ENCODE measurements at places on chromosomes 7 and 10.

- DNase-seq, result no peak
Observed at GRCh38 chr7:151539088-151539671, 19.5 kb upstream of the RHEB start.

DNA sequence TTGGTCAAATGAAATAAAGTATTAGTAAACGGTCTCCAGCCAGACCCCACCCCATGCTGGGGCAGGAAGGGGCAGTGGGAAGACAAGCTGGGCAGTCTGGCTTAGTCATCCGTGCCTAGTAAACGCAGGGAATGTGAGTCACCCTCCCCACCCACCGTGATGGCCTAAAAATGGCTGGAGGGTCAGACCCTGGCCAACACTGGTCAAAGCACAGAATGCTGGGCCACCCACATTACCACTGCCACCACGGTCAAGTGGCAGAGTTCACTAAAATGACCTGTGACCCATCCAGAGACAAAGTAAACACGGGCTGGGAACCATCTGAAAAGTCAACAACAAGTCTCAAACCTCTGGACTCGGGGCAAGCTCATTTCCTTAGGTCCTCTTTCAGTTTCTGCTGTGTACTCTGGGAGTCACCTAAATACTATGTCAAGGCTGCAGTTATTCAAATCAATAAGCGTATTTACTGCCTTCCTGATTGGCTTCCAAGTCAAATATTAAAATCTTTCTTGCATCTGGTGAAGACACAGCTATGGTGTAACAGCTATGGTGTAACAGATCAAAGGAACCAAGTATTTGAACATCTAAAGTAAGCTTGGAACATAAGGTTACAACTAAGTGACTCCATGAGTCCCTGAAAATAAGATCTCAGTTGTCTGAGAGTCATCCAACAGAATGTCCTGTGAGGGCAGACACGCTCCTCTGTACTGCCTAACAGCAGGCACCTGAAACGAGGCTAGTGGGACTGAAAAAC lies 3.0 kb downstream of the ZFAND2A start:
- DNase-seq, result no peak

- DNase-seq, result no peak
Observed at GRCh38 chr10:22368981-22369380, 23.7 kb downstream of the SPAG6 start.

GRCh38 chr10:58177362-58177947 lies 90.2 kb downstream of the IPMK start:
- DNase-seq, result no peak

- DNase-seq, result no peak
Observed at GRCh38 chr10:76336213-76336963, 905.0 kb downstream of the LRMDA start.

DNA sequence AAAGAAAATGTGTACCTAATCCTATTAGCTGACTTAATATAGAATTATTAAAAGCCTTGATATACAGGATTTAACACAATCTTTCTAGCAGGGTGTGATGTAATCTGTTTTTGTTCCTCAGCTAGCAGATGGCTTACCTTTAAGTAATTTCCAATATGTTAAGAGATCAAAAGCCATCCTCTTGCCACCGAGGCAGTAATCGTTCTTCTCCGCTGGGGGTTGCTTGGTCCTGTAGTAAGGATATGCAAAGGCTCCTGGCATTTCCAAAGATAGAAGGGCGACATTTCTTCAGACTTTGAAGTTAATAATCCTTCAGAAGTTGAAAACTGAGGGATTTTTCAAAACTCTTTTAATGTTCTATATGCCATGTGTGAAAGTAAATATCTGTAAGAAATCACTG lies 156.4 kb downstream of the FZD1 start:
- no peak for DNase-seq

DNA sequence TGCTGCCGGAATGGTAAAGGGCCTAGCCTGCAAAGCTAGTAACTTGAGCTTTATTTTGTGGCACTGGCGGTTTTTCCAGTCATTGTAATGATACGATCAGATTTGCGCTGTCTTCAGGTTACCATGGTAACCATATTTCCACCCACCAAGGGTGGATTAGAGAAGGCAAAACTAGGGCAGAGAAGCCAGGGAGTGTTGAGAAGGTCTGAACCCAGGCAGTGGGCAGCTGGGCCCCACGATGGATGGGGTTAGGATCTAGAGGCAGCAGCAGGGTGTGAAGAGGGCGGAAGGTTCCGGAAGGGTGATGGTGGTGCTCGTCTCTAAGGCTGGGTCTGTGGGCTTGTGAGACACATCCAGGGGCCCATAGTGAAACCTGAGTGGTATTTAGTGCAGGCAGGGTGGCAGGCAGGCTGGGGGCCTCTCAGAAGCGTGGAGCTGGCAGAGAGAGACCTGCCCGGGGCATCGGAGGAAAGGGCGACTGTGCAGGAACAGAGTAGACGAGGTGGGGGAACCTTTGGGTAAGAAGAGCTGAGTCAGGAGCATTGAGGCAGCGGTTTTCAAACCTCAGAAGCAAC lies 87.9 kb upstream of the GTF2I start:
- no peak for DNase-seq
